ENCODE measurements at places on chromosomes 12 and 14. TPM values are rescaled to one million over a fixed set of nuclear protein-coding genes. Genes with fewer than 3 reads are reported as not detected.

GRCh38 chr12:104555648-104556047 is 98.9 kb downstream of the CHST11 start:
- DNase-seq = no peak
- no peaks in the 10 kb centered on the region for H3K36me3 ChIP-seq
- H3K27ac ChIP-seq = no peak overlapping the region
- H3K4me1 ChIP-seq = no peaks in the 10 kb centered on the region
- no peaks in the 10 kb centered on the region for H3K27me3 ChIP-seq

DNA sequence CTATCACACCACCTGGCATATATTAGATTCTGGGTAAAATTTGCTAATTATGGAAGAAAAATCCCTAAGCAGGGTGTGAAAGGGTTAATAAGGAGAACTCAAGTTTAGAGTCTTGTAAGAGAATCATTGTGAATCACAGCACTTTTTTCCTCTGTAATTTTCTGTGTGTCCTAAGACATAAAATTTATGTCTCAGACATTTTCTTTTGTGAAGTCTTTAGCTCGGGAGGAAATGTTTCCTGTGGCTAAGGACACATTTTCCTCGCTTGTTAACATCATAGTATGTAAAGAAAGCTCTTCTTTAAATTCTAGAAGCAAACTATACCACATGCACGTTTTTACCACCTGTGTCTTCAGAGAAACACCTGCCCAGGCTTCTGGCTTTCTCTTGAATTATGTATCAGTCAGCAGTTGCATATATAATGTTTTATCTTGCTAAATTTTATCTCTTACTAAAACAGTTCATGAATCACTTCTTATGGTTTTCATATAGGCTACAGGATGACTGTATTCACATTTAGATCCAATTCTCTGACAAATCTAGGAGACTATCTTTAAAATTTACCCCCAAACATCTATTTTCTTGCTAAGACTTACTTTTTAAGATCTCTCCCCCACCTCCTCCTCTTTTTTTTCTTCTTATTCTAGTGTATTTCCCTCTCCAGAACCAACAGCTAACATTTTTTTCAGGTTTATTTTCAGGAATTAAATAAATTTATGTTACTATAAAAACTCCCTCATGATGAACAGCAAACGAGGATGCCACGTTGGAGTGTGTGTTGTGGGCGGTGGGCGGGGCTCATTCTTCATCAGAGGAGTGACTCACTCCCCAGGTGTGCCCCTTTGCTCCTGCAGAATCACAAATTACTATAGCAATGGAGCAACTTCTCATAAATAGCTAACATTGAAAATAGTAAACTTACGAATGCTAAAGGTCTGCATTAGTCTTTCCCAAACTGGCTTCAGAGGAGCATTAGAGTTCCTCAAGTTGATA is 11.6 kb upstream of the CSRP2 start:
- H3K4me3 ChIP-seq = no peak overlapping the region
- no peaks in the 10 kb centered on the region for H3K27me3 ChIP-seq
- H3K36me3 ChIP-seq = no peaks in the 10 kb centered on the region
- no peaks in the 10 kb centered on the region for H3K4me1 ChIP-seq
- no peak for DNase-seq

- H3K27ac ChIP-seq = no peak overlapping the region
- H3K27me3 ChIP-seq = no peaks in the 10 kb centered on the region
- H3K4me1 ChIP-seq = no peaks in the 10 kb centered on the region
- H3K36me3 ChIP-seq = no peaks in the 10 kb centered on the region
- no peak overlapping the region for H3K4me3 ChIP-seq
- peak; percentile 70 for DNase-seq
These were observed 156.8 kb downstream of the KCNA5 start for GRCh38 chr12:5200278-5201087.

DNA sequence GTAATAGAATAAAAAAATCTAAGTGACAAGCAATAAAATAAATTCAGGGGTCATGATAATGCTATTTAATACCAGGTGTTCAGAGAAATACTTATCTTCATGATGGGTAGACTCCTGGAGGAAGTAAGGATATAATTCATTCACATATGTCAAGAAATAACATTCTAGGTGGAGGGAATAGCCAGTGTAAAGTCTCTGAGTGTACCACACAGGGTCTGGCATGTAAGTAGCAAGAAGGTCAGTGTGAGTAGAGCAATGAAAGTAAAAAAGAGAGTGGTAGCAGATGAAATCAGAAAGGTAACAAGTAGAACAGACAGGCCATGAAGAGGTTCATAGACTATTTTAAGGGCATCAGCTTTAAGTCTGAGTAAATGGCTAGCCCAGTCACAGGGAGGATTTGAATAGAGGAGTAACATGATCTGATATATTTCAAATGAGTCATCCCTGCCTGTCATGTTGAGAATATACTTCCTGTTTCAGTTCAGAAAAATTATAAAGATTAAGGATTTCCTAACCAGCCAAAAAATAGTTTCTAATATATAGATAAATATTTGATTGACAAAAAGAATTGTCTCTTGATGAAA is 519.9 kb downstream of the C12orf50 start:
- no peaks in the 10 kb centered on the region for H3K4me1 ChIP-seq
- H3K36me3 ChIP-seq = no peaks in the 10 kb centered on the region
- no peak overlapping the region for H3K27ac ChIP-seq
- H3K27me3 ChIP-seq = no peaks in the 10 kb centered on the region
- no peak for DNase-seq

DNA sequence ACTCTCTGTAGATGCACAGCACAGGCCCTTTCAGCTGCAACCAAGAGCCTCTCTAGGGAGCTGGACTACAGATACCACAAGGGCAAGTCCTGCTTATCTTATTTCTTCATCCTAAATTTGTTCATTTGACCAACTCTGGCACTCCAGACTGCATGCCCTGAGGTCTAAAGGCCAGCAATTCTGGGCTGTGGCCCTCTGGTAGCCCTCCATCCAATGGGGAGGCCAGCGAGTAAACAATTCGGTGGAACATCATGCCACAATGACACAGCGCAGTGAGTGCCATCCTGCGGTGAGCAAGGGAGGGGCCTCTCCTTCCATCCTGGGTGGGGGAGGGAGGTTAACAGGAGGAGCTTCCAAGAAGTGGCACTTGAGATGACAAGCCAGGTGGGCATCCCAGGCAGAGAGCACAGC is 652 bp upstream of the SELPLG start:
- H3K27me3 ChIP-seq = no peaks in the 10 kb centered on the region
- DNase-seq = no peak
- no peaks in the 10 kb centered on the region for H3K36me3 ChIP-seq
- H3K27ac ChIP-seq = peak overlapping the region; percentile 80

DNA sequence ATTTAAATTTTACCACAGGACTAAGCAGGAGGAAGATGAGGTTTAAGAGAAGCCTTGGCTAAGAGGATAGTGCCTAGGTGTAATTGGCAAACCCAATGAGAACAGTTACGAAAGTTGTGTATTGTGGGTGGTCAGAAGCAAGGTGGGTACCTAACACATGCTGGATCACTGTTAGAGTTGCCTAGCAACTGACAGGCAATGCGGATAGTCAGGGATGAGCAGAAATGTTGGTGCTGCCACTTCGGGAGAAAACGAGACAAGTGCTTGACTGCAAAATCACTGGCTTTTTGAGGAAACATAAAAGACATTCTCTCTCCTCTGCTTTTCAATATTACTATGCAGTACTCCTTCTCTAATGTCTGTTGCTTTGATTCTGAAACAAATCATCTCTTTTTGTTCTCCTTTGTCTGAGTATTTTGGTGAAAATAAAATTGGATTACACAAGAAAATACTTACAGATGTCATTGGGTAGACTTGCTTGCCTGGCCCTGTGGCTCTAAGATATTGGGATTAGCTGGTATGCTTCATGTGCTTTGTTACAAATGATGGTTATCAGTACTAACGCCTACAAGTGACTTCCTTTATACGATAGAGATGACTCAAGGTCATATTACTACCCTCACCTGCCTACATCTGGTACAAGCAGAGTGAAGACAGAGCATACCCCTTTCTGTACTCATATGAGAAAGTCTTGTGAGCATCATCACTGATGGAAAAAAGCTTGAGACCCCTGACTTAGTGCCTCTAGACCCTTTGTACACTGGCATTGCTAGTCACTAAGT is 48.0 kb downstream of the TDP1 start:
- DNase-seq = no peak
- H3K27me3 ChIP-seq = no peaks in the 10 kb centered on the region
- no peaks in the 10 kb centered on the region for H3K4me1 ChIP-seq
- no peak overlapping the region for H3K4me3 ChIP-seq
- H3K27ac ChIP-seq = no peak overlapping the region
- H3K36me3 ChIP-seq = peaks cover 4% of the 10 kb centered on the region

- H3K36me3 ChIP-seq = peaks cover 8% of the 10 kb centered on the region
- DNase-seq = no peak
- H3K27ac ChIP-seq = peak overlapping the region; percentile 6
- H3K4me1 ChIP-seq = peaks cover 18% of the 10 kb centered on the region
These were observed 8.4 kb downstream of the ADCY6 start for GRCh38 chr12:48780381-48781025.

The AQP2 gene
- not detected for total RNA-seq

The WSCD2 gene
- total RNA-seq = 1.7 TPM

DNA sequence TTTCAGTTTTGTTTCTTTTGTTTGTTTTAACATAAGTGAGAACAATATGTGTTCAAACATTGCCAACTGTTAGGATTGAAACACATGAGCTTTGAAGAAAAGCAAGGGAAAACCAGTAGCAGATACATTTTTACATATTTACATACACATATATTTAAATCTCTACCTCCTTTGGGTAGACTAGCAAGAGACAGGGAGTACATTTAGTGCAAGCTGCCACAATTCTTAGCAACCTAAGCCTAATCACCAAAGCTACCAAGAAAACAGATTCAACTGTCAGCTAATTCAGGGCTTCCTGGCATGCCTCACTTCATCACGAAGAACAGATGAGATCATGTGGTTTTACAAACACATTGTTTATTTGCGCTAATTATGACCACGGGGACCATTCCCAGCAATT is 143.1 kb downstream of the PRIMA1 start:
- H3K27ac ChIP-seq = no peak overlapping the region
- no peak for DNase-seq
- H3K4me1 ChIP-seq = no peaks in the 10 kb centered on the region
- no peaks in the 10 kb centered on the region for H3K36me3 ChIP-seq

Data from upper lobe of right lung (tissue), 1 donor.